ENCODE measurements at places on chromosomes 11 and 22.

DNA sequence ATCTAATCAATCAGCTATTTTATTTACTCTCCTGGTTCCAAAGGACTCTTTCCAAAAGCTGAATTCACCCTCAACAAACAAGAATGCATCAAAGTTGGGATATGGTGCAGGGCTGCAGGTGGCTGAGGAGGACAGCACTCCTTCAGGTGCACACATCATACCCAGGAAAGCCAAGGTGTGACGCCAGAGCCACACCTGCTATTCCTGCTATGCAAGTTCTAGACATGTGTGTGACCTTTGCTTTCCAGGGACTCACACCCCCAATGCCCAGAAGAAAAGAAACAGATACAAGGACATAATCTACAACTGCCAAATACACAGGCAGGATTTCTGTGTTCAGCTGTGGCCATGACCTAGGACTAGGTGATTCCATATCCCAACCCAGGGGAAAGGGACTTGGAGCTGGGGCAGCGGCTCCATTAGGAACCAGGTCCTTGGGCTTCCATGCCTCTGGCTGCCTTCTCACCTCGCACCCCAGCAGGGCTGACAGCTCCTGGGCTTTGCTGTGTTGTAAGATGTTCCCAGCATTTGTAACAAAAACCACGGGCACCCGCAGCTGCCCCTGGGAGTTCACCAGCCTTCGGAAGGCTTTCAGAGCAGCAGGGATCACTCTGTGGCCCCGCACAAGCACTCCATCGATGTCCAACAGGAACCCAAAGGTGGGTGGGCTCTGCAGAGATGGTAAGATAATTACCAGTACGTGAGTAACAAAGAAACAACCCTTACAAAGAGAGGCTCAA is 9.8 kb downstream of the HDHD5 start:
- no peak for DNase-seq

DNA sequence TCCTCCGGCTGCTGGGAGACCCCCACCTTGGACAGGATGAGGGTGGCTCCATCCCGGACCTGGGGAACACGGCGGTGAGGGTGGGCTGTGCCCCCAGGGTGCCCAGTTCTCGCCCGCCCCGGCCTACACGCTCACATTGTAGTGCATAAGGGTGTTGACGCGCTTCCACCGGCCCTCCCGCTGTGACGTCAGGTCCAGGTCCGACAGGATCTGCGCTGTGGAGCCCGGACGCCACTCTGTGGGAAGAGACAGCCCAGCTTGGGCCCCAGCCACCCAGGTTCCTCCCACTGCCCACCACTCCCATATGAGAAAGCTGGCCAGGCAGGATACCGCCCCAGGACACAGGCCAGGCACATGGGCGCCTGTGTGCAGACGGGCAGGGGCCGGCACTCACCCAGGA is 8.3 kb upstream of the MAPK11 start:
- DNase-seq: no peak

DNA sequence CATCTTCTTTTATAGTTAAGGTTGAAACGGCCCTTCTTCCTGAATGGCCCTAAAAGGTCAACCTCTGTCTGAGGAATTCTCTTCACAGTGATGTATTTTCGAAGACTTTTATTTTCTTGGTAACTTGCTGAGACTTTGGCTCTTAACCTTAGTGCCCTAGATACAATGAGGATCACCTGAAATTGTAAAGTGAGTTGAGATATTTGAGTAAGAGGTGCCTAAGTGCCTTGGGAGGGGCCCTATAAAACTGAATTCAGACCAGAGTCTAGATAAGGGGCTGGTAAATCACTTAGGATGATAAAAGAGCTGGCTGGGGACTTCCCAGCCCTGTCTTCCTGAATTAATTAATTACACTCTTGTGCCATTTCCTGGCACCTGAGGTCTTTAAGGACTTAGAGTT is 505.6 kb upstream of the KIRREL3 start:
- DNase-seq: no peak

DNA sequence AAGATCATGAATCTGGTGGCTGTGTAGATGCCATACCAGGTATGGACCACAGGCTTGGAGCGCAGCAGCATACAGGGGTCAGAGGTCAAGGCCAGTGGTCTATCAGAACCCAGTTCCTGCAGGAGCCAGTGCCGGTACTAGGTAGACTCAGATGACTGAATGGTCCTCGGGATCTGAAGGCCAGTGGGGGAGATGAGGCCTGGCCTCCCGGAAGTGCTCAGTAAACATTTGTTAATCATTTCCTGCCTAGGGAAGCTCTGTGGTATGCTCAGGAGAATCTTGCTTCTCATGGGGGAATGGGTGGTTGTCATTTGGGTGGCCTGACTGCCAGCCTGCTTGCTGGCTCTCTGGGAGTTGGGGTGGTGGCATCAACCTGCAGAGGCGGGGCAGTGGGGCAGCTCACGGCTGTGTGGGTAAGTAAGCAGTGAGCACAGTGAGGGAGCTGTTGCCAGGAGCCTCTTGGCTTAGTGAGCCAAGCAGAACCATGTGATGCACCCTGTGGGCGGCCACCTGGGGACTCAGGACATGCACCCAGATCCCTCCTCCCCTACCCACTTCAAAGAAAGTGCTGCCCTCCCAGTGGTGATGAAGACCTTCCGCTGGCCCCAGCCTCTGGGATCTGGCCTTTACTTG is 33.0 kb downstream of the PTPRJ start:
- DNase-seq: no peak

GRCh38 chr11:111384494-111384893 is 5.4 kb upstream of the POU2AF1 start:
- DNase-seq: no peak

GRCh38 chr11:88231894-88232482 is 56.7 kb upstream of the RAB38 start:
- no peak for DNase-seq

DNA sequence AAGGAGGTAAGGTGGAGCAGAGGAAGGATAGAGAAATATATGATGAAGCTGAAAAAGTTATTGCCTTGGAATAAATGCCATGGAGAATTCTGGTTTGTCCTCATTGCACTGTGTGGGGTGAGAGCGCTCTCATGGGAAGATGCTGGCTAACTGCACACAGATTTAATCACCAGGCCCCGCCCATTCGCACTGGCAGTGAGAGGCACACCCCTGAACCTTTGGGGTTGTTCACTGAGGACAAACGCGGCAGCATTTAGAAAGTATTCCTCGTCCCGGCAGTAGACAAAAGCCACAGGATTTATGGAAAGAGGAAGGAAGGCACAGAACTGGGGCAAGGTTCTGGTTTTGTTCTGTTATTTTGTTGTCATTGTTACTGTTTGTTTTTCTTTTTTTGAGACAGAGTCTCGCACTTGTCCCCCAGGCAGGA is 70.2 kb downstream of the MED15 start:
- no peak for DNase-seq

- DNase-seq: no peak
Measured at GRCh38 chr11:2931771-2932738, 2.8 kb upstream of the PHLDA2 start.

- peak; percentile 11 for DNase-seq
Measured at GRCh38 chr11:120043328-120043945, 94.5 kb downstream of the TRIM29 start.

DNA sequence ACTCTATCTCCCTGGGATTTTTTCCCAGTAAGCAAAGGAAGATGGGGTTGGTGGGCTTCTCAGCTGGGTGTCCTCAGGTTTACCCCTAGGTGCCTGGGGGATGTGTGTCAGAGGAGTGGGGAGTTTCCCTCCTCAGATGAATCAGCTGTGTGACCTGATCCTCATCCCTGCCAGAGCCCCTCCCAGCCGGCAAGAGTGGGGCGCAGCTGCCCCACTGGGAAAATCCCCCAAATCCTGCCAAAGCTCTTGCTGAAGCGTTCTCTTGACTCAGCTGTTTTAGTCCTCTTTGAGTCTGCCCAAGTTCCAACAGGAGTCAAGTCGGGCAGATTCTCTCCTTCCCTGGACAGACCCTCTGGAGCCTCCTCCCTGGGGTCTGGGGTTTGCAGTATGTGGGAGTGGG is 6.0 kb downstream of the C11orf68 start:
- DNase-seq: no peak

DNA sequence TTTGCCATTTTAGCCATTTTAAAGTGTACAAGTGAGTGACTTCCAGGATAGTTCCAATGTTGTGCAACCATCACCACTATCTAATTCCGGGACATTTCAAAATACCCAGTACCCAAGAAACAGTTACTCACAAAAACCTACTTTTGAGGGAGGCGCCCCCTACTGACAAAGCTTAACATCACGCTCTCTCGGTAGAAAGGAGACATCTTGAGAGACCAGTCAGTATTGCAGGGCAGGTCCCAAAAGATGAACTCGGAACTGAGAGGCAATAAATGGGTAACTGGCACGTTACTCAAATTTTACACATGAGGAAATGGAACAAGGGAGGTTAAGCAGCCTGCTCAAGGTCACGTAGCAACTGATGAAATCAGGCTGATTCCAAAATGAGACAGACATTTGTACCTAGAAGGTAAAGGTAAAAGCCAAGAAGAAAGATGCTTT is 50.0 kb upstream of the POU2AF1 start:
- DNase-seq: no peak

GRCh38 chr11:126115816-126116331 is 53.2 kb upstream of the CDON start:
- DNase-seq: peak; percentile 83

DNA sequence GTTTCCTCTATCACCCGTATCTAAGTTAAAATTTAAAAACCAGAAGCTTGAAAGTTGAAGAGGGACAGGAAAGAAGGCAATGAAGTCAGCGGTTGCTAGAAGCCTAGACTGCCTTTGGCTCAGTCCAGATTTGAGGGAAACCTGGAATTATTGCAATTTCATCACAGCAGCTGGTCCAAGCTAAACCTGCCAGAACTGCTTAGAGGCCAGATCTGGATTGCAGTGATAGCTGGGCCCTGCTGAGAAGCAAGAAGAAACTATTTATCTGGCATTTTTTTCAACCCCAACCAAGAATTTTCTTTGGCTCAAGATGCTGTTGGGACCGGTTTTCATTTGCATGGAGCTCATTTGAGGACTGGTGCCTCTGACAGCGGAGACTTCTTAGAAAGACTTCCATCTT is 121.5 kb upstream of the TEAD1 start:
- no peak for DNase-seq

DNA sequence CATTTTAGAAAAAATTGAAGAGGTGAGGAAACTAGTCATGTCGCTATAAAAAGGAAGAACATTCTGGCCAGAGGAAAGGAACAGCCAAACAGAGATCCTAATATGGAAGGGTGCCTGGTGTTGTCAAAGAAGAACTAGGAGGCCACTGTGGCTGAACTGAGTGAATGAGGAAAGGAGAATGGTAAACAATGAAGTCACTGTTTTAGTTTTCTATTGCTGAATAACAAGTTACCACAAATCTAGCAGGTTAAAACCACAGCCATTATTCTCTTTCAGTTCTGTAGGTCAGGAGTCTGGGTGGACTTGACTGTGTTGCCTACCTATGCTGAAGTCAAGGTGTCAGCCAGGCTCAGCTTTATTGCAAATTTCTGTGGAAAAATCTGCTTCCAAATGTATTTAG is 549.3 kb upstream of the CCDC90B start:
- DNase-seq: no peak

DNA sequence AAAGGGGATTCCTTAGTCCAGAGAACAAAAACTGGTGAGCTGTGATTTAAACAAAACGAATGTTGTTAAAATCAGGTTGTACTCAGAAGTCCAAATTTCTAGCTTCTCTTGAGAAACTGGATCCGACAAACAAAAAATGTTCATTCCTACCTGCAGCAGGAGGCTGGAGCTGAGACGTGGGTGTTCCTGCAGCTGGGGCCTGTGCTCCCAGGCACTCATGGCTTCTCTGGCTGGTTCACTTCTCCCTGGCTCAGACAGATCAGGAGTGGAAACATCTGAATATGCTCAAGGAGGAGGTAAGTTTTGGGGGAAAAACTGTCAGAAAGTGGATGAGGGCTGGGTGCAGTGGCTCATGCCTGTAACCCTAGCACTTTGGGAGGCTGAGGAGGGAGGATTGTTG is 24.7 kb upstream of the PARVB start:
- no peak for DNase-seq

DNA sequence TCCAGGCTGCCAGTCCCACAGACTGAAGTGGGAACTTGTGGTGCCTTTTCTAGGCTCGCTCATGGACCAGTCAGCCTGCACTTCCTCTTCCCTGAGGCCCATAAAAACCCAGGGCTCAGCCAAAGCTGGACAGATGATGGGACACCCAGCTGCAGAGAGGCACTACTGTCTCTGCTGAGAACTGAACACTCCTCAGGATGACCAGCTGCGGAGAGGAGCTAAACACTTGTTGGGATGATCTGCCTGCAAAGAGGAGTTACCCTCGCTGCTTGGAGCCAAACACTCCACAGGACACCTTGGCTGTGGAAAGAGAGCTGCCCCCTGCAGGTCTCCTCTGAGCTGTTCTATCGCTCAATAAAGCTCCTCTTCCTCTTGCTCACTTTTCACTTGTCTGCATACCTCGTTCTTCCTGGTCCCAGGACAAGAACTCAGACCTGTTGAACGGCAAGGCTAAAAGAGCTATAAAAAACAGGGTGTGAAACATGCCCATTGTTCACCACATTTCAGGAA is 465.5 kb downstream of the GUCY1A2 start:
- DNase-seq: no peak

- DNase-seq: no peak
Measured at GRCh38 chr11:132898676-132899075, 633.6 kb downstream of the OPCML start.

- no peak for DNase-seq
Measured at GRCh38 chr11:22787551-22788162, 41.9 kb downstream of the SVIP start.

- no peak for DNase-seq
Measured at GRCh38 chr11:75784085-75784478, 15.5 kb downstream of the DGAT2 start.

GRCh38 chr11:70067036-70067435 is 11.1 kb upstream of the ANO1 start:
- DNase-seq: no peak

Data from left forelimb (tissue), 1 donor.